IMR-90 (cell line): ENCODE measurements at places on chromosomes 6 and 20.

DNA sequence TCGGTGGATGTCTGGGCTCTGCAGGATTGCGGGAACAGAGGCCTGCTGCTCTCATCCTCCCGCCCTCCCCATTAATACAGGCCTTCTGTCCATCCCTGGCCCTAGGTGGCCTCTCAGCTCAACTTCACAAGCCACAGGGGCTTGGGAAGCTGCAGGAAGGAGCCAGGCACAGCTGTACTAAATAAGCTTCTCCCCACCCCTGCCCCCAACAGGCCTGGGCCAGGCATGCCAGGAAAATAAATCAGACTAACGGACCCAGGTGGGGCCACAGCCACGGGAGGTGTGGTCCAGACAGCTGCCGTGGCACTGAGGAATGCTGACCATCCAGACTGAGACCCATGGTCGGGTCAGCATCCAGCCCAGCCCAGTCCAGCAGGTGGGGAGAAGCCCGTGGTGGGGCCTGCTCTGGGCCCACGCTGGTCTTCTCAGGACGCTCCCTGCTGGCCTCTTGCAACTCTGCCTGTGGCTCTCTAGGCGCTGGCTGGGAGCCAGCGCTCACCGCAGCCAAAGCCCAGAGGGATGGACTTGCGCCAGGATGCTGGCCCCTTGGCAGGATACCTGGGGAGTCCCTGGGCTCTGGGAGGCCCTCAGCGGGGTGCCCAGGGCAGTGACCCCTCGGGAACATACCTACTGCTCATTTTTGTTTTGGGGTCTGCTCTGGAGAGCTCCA, 8.6 kb upstream of the YTHDF1 start:
- DNase-seq: peak; percentile 44

- no peak for DNase-seq
Measured at GRCh38 chr6:156434049-156434794, 343.0 kb upstream of the ARID1B start.

- peak; percentile 6 for DNase-seq
Measured at GRCh38 chr6:115969930-115970273, 90.8 kb downstream of the FRK start.

DNA sequence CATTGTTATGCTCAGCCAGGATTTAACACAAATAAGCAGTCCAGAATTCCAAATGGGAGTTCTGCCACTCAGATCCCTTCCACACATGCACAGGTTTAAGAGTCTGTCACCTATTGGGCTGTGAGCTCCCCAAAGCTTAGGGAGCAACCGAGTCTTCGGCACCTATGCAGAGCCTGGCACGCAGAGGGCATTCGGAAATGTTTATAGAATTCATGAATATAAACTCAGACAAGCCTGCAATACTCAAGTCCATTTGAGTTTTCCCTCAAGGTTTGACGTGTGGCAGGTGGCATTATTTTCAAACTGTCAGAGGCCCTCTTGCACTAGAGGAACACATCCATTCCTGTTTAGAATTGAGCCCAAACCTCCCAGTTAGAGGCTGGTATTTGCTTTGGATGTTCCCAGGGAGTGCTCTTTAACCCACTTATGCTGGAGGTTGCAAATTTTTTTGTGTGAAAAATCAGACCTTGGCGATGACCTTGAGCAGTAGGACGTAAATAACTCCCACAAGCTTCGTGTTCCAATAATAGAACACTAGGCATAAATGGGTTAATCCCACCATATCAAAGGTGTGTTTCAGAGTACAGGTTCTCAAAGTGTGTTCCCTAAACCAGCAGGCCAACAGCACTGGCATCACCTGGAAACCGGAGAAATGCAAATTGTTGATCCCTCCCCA, 28.1 kb downstream of the MAP1LC3A start:
- no peak for DNase-seq

- no peak for DNase-seq
Measured at GRCh38 chr6:128598571-128598970, 78.2 kb upstream of the PTPRK start.

- no peak for DNase-seq
Measured at GRCh38 chr20:46840054-46840729, 54.5 kb upstream of the EYA2 start.

GRCh38 chr6:43744931-43745727, 24.9 kb upstream of the VEGFA start:
- no peak for DNase-seq

- no peak for DNase-seq
Measured at GRCh38 chr6:37155394-37156312, 14.3 kb upstream of the PIM1 start.

DNA sequence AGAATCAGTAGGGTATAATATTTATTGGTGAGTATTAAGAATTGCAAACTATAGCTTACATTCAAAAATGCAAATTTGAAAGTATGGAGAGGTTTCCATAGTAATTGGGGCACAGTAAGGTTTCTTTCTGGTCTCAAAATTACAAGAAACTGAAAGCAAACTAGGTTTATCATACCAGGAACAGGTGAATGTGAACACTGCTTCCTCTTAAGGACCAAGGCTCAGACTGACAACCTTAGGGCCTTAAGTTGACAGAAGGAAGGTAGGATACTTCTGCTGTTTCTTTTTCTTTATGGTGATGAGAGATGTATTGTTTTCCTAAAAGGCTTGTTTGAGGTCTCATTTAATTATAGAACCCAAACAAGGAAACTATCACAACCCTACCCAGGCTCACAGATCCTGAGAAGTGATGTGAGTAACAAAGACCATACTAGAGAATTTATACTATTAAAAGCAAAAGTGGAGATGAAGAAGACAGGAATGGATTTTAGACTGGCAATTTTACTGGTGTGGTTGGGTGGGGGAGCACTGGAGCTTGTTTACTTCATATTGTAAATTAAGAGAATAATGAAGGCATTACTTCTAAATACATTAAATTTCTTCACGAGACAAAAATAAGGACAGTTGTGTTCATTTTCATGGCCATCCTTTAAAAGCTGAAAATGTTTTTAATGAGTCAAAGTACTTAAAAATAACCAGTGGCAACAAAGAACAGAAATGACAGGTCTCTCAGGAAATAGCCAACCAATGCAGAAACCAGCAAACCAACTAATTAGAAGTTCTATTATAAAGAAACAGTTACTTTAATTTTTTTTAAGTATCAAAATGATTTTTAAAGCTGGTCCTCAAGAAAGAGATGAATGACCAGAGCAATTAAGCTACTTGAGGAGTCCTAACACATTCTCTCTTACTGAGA, 21.3 kb downstream of the STAU1 start:
- no peak for DNase-seq

GRCh38 chr20:20365480-20366161, 2.3 kb upstream of the INSM1 start:
- DNase-seq: no peak

DNA sequence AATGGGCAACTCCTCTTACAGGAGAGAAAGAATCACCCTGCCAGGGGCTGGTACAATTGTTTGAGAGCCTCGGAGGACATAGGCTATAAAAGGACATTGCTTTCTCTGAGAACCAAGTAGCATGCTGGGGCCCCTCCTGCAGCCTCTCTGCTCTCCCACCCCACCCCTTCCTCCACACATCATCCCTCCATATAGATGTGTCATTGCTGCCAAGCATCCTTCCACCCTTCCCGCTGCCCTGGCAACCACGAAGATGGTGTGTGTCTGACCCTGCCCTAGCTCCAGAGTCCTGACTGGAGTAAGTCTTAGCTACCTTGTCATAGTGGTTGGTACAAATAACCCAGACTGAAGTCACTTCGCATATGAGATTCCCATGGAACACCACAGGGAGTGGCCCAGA, 129.7 kb downstream of the SNX5 start:
- DNase-seq: peak; percentile 23

- no peak for DNase-seq
Measured at GRCh38 chr6:583116-583515, 73.8 kb downstream of the HUS1B start.

- no peak for DNase-seq
Measured at GRCh38 chr20:51425347-51426106, 117.0 kb downstream of the NFATC2 start.

GRCh38 chr6:107235007-107235406, 119.7 kb upstream of the BEND3 start:
- no peak for DNase-seq

- DNase-seq: no peak
Measured at GRCh38 chr6:26358511-26358981, 6.5 kb upstream of the BTN3A2 start.

GRCh38 chr6:26121141-26122004, 34.1 kb downstream of the HFE start:
- peak; percentile 81 for DNase-seq

GRCh38 chr6:161584051-161584450, 310.2 kb upstream of the AGPAT4 start:
- no peak for DNase-seq

- no peak for DNase-seq
Measured at GRCh38 chr20:54067606-54068174, 2.7 kb downstream of the BCAS1 start.

- no peak for DNase-seq
Measured at GRCh38 chr6:150539568-150539967, 60.1 kb upstream of the PLEKHG1 start.

- DNase-seq: no peak
Measured at GRCh38 chr6:87798393-87799278, 96.6 kb upstream of the AKIRIN2 start.

DNA sequence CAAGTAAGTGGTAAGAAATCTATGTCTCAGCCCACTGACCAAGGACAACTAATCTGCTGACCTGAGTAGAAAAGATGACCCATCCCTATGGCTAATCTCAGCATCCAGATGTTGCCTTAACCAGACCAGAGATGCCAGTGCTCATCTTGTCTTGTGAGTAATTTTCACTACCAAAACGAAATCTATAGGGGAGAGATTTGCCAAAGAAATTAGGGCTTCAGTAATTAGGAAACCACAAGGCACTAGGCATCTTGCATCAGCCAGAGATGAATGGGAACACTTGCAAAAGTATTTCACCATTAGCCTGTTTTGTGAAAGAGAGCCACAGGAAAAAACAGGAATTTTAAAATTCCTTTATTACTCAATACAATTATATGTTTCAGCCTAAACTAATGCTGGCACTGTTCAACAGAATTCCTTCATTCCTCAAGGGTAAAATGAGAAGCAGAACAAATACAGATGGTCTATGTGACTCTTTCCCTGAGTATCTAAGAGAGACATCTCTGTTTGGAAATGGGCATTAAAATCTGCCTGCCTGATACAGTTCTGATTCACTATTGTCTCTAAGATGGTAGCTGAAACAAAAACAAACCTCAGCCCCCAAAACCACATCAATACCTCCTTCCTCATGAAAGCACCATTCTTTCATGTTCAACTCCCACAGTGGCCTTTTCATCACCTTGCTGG, 87.8 kb downstream of the GMDS start:
- peak; percentile 83 for DNase-seq
